NCI-H1436 treated with DMSO at 0.1 percent for 48 hours (cell line): ENCODE measurements at places on chromosomes 16 and 17.

GRCh38 chr16:68972013-68972412 lies 128.7 kb downstream of the TANGO6 start:
- DNase-seq, result no peak

GRCh38 chr16:56109205-56109604 lies 82.1 kb upstream of the GNAO1 start:
- no peak for DNase-seq

- DNase-seq, result no peak
Observed at GRCh38 chr16:57668263-57668571, at the start of gene ADGRG3. ADGRG3 (plus strand) TSS chr16:57668306; CDS start chr16:57668348, 42 bp downstream.

- no peak for DNase-seq
Observed at GRCh38 chr16:424033-424622, 1.3 kb upstream of the RAB11FIP3 start.

DNA sequence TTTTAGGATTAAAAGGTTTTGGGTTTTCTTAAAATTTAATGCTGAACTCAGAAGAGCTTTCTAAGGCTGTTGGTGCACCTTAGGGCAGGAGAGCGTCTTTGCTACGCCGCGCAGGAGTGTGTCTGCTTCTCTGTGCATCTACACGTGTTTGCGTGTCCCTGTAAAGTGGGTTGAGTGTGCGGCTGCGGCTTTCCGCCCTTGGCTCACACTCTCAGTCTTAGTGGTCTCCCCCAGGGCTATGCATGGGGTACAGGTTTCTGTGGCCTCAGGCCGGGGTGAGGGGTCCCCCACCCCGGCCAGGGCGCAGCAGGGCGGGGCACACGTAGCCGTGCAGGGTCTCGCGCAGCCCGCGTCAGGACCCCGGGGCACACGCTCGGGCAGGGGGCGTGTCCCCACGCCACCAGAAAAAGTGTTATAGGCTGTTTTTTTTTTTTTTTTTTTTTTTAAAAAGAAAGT lies 727 bp upstream of the TENT4B start:
- no peak for DNase-seq

GRCh38 chr17:64775701-64776570 lies 113.8 kb upstream of the SMURF2 start:
- no peak for DNase-seq

DNA sequence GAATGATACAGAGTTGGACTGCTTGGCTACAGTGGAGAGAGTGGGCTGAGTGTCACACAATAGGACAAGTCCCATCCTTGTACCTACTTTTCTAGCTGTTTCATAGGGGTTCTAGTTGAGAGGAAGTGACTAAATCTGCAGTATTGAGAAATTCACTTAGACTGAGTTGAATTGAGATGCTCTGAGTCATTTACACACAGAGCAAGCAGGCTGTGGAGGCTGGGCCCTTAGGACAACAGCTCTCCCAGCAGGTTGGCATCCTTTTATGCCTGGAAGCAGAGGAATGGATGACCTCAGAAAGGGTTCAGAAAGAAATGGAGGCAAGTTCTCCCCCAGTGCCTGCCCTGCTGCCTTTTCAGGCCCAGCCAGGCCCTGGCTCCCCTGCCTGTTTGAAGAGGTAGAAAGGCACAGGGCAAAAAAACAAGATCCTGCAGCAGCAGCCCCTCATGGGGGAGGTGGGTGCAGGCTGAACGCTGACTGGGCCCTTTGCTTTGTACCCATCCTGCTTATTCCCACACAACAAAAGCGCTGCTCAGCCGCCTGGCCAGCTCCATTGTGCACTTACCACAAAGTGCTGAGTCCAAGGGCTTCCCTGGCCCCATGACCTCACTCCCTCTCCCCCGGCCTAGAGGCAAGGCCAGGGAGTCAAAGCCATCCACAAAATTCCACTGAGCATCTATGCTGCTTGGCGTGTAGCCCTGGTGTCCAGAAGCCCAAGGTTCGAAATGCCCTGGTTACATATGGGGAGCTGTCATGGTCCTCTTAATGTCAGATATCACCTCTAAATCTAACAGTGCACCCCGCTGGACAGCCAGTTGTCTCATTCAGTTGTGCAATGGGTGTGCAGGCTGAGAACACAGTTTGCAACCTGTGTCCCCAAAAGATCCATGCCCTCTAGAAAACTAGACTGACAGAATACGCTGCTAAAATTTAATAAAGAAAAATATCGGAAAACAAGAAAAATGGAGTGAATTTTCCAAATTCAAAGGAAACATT lies 5.4 kb upstream of the CRYBA1 start:
- DNase-seq, result no peak

DNA sequence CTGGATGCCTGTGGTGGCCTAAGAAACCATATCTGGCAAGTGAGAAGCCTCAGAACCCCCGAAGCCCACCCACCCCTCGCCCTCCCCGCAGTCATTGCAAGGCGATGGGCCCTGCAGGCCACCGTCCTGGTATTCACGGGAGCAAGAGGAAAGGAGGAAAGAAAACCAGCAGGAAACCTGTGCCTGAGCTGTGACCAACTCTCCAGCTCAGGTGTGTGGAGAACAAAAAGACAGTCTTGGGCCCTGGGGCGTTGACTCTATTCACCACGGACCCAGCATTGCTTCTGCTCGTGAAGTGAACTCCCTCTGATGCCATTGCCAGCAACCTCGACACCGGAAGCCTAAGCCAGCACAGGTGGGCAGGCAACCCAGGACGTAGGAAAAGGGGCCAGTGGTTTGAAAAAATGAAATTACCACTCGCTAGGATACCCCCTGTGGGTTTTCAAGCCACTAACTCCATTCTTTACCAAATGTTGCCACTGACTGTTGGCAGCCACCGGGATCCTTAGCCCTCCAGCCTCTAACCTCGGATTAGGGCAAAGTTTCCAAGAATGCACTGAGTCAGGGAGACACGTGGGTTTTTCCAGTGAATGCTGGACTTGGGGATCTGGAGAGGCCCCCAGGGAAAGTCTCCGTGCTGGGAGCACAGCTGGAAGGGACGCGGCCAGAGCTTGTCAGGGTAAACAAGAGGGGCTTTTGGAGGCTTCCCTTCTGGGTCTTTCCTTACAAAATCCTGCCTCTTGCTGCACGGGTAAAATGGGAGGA lies 25.1 kb downstream of the FA2H start:
- no peak for DNase-seq

DNA sequence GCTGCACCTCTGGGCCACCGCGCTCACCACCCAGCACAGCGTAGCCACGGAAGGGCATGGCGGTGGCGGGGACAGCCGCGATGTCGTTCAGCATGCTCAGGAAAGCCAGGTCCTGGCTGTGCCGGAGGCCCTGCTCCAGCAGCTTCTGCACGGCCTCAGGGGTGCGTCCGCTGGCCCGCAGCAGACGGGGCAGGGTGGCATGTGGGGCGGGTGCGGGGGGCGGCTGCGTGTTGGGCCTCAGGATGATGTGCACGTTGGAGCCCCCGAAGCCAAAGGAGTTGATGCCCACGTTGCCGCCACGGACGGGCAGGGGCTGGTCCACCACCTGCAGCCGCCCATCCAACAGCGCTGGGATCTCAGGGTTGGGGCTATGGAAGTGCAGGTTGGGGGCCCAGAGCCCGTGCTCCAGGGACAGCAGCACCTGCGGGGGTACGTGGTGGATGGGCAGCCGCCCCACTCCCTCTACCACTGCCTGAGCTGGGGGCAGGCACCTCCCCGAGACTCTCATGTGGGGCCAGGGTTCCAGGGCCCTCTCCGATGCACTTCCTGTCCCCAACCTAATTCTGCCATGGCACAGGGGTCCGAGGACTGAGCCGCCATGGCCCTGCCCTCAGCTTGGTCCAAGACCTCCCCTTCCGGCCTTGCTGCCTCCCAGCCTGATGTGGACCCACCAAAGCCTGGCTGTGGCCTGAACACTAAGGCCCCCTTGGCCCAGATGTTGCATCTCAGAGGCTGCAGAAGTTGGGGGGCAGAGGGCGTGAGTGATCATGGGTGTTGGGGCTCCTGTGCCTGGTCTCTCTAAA lies 6.6 kb downstream of the FASN start:
- DNase-seq, result no peak

DNA sequence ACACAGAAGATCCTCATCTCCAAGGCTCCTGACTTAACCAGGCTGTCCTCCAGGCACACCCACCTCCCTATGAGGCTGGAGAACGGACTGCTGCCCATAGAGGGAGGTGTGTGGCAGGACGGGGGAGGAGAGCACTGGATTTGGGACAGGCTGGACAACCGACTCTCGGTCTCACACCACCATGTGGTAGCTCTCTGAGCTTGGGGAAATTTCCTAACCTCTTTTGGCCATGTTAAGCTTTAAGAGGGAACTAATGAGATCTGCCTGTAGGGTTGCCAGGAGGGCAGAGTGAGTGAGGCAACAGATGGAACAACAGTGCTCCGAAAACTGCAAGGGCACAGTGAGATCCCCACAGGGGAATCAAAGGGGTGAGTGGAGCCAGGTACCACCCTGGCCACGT lies 32.7 kb downstream of the RHBDL3 start:
- DNase-seq, result no peak

DNA sequence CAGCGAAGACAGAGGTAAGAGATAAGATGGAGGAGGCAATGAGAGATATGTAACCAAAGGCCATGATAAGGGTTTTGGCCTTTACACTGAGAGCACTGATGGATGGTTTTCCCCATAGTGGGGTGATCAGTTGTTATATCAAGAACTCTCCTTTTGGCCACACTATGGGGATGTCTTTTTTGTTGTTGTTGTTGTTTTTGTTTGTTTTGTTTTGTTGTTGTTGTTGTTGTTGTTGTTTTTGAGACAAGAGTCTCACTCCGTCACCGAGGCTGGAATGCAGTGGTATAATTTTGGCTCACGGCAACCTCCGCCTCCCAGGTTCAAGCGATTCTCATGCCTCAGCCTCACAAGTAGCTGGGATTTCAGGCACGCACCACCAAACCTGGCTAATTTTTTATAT lies 244.8 kb upstream of the DYNLRB2 start:
- DNase-seq, result no peak

GRCh38 chr17:28045304-28045703 lies 2.8 kb downstream of the NLK start:
- no peak for DNase-seq

DNA sequence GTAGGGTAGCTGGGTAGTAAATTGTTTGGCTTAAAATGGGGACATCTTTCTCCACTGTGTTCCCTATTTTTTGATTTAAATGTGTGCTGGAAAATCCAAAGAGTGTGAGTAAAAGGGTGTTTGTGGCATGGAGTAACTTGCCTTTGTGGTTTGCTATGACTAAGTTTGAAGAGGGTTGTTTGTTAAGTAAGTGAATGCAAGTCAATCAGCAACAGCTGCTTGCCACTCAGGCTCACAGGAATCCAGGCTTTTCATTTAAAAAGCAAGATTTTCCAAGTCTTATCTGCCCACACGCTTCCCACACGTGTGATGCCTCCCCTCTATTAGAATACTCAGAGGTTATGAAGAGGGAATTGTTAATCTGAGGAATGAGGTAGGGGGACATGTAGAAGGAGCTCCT lies 847.7 kb upstream of the RBFOX1 start:
- no peak for DNase-seq

DNA sequence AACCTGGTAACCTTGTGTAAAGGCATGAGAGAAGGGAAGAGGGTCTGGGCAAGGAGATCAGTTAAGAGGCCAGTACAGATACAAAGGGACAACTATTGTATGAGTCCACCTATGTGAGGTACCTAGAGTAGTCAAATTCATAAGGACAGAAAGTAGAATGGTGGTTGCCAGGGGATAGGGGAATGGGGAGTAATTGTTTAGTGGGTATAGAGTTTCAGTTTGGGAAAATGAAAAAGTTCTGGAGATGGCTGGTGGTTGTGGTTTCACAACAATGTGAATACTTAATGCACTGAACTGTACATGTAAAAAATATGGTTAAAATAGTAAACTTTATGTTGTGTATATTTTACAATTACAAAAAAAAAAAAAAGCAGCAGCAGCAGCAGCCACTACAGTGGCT lies 49.4 kb downstream of the SNTB2 start:
- no peak for DNase-seq

DNA sequence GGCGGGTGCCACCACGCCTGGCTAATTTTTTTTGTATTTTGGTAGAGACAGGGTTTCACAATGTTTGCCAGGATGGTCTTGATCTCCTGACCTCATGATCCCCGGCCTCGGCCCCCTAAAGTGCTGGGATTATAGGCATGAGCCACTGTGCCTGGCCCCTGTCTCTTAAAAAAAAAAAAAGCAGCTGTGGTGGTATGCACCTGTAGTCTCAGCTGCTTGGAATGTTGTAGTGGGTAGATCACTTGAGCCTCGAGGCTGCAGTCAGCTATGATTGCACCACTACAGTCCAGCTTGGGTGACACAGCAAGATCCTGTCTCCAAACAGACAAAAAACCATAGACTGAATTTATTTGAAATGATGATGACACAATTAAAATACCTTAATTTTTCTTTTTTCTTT lies 24.3 kb downstream of the CDK12 start:
- no peak for DNase-seq
